ENCODE measurements at places on chromosomes 5 and 9.

DNA sequence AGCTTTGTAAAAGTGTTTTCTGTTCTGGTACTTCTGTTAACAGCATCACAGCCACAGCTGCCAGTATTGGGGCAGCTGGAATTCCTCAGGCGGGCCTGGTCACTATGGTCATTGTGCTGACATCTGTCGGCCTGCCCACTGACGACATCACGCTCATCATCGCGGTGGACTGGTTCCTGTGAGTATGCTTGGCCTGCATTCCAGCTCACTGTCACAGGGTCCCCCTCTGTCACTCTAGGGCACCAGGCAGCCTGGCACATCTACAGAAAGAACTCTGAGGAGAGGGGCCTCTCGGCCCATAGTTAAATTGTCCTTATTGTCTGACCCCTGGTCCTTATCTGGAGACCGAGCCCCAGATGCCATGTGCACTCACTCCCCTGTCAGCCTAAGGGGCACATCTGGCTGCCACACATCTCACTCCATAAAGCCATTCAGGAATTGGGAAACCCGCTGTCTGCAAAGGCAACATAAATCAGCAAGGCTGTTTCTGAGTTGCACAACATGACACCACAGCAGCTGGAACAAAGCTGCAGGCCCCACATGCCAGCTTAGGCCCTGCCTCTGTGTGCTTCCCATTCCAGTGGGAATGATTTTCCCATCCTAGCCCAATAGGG is 77.5 kb downstream of the SLC1A3 start:
- peak; percentile 68 for DNase-seq

- no peak for DNase-seq
Measured at GRCh38 chr5:76807296-76807695, 11.5 kb upstream of the F2RL1 start.

DNA sequence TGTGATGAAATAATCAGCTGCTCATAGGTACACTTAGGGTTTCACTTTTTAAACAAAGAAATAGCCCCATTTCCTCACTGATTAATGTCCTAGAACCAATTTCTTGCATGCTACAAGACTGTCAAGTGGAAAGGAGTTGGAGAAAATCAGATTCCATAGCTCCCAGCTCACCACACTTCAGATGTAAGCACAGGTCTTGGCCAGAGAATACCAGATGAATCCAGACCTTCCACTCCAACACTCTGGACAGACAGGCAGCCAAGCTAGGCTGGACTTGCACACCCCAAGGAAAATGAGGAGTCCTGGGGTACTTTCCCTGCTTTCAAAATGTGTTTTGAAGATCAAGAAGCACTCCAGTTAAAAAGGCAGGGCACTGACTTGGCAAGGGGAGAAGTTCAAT is 68.5 kb downstream of the KLHL3 start:
- no peak for DNase-seq

GRCh38 chr9:136629879-136630661 is 32.6 kb upstream of the EGFL7 start:
- no peak for DNase-seq

DNA sequence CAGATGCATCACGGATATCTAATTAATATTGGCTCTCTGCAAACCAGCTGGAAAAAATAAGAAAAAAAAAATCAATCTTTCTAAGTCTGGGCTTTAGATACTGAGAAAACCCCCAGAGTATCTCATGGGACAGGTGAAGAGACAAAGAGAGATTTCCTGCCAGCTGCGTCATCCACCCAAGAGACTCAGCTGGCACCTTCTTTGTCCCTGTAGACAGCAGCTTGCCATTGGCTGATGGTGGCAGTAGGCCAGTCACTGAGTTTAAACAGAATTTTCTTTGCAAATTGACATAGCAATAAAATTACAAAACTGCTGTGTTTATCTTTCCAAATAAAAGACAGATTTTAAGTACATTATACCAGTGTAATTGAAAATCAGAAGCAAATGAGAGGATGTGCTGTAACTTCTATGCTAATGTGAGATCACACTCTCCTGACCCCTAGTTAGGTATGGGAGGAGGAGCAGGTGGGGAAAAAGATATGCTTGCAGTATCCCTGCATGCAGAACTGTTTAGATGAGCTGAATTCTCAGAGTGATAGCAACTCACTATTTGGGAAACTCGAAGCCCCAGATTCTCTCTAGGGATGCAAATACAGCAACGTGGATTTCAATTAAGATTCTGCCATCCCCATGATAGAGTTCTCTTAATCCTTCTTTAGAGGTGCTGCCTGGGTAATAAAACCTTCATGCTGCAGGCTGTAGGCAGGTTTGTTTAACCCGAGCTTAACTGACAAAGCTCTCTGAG is 72.2 kb downstream of the NMUR2 start:
- no peak for DNase-seq

DNA sequence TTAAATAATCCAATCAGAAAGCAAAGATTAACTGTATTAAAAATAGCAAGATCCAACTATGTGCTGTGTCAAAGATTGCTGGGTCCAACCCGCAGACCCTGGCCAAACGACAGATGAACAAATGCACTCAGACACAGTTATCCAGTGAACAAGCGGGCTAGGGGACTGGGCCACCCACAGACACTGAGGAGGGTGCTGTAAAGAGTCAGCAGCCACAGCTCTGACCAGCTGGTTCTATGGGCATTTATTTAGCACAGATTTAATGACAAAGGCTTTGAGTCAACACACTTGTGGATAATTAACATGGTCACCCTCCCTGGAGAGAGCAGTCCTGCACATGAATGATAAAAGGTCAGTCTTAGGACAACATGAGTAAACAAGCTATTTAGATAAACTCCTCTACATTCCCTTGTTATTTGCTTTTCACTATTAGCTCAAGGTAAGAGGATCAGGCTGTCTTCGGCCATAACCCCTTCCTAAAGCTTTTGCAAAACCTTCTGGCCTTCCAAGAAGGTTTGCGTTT is 424.9 kb downstream of the HINT1 start:
- no peak for DNase-seq

- no peak for DNase-seq
Measured at GRCh38 chr5:73673161-73673591, 47.2 kb downstream of the ARHGEF28 start.

DNA sequence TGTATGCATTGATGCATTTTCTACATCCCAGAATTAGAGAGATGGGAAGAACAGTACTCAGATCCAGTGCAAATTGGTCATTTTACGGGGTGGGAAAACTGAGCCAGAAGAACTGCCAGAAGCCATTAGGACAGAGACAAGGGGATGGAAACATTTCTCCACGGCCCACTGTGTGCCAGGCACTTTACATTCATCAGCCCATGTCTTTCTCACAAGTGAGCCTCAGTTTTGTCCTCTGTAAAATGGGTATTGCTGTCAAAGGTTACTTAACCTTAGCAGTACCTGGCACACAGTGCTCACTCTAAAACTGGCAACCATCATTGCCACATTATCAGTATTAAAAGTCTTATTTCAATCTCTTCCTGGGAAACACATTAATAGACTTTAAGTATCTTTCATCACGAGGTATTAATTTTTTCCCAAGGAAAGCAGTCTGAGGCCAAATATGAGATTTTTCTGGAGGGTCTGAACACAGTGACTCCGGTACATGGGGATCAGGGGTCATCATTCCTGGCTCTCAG is 5.2 kb downstream of the DUSP1 start:
- DNase-seq: no peak

DNA sequence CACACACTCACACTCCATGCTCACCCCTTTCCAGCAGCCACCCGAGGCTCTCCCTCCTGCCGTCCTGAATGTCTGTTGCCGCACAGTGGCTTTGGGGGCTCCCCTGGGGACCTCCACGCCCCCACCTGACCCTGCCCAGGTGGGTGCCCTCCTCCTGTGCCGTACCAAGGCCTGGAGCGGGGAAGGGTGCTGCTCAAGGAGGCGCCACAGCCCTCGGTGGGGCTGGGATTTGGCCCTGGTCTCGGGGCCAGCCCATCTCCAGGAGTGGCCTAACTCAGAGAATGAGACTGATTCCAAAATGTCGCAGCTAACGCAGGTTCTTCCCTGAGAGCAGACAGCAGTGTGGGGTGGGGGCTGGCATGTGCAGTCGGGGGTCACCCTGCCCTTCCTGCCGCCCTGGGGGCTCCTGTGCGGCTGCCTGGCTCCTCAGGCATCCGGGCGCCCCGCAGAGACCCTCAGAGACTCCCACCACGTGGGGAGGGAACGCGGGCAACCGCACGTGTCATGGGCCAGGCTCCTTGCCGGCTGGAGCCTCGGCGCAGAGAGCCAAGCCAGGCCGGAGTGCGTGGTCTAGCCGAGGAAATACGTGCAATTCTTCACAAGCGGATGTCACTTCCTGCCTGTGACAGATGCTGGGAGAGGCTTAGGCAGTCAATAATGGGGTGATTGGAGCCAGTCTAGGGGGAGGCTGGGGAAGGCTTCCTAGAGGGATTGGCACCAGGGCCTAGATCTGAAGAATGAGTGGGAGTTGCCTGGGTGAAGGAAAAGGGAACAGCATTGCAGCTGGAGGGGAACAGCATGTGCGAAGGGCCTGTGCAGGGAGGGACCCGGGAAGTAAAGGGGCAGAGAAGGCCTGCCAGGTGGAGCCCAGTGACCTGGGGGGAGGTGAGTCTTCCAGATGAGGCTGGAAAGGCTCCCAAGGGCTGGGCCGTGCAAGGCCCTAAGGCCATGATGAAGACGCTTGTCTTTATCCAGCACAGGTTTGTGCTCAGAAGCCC is 44.1 kb downstream of the C9orf50 start:
- no peak for DNase-seq

- DNase-seq: no peak
Measured at GRCh38 chr5:11733185-11733839, 170.9 kb downstream of the CTNND2 start.

GRCh38 chr5:103393101-103393754 is 134.7 kb downstream of the MACIR start:
- no peak for DNase-seq

DNA sequence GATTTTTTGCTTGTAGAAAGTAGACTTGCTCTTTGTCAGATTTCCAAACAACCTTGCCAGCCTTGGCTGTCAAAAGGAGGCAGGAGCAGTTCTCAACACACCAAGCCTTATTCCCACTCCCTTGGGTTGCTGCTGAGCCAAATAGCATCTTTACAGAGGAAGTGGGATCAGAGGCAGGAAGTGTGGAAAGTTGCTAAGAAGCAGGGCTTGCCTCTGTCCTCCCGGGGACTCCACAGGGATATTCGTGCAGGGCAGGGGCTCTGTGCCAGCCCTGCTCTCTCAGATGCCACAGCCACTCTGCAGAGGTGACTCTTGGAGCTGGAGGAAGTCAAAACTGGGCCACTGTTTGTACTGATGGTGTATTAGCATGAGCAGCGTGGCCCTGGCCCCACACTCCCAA is 24.3 kb downstream of the PTPDC1 start:
- DNase-seq: no peak

GRCh38 chr9:136191099-136191959 is 13.6 kb downstream of the LHX3 start:
- no peak for DNase-seq

DNA sequence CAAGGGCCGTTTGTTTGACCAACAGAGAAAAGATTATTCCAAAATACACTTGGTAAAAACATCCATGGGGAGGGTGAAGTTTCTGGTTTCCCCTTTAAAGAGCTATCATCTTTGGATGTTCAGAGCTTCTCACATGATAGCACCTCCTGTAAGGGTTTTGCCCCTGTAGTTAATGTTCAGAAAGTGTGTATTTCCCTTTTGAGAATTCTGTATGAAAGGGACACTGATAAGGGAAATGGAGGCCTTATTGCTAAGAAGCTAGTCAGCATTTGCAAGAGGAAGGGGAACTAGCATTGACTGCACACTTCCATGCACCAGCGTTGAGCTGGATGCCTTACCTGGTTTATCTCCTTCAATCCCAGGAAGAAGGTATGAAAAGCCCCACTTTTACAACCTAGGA is 31.5 kb upstream of the C5orf58 start:
- no peak for DNase-seq

GRCh38 chr9:95167998-95168397 is 149.5 kb downstream of the FANCC start:
- DNase-seq: no peak

DNA sequence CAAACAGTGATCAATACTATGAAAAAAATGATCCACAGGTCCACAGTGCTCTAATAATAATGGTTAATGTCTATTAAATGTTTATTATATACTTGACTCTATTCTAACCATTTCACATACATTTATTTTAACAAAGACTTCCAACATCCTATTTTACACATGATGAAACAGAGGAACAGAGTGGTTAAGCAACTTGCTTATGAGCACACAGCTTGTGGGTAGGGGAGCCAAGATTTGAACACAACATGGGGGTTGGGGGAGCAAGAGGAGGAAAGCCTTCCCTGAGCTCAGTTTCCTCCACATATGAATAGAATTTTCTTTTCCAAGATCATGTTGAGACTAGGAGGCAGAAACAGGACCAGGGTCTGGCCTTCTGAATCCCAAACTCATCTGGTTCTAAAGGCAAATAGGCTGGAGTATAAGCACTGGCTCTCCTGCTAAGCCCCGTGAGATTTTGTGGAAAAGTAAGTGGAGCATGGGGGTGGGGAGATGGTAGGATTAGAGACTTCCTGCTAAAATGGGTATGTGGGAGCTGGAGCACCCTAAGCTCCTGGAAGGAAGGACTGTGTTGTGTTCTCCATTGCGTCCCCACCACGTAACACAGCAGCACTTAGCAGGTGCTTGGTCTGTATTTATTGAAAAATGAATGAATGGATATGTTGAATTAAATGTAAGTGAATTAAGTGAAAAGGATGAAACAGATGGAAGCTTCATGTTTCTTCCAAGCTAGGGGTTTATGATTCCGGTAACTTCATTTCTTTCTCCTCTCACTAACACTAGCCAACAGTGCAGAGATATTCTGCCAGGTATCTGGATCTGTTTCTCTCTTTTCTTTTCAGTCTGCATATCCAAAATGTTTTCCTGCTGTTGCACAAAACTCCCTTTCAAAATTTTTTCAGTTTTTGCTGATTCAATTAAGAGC is 26.9 kb upstream of the GALNT10 start:
- no peak for DNase-seq

DNA sequence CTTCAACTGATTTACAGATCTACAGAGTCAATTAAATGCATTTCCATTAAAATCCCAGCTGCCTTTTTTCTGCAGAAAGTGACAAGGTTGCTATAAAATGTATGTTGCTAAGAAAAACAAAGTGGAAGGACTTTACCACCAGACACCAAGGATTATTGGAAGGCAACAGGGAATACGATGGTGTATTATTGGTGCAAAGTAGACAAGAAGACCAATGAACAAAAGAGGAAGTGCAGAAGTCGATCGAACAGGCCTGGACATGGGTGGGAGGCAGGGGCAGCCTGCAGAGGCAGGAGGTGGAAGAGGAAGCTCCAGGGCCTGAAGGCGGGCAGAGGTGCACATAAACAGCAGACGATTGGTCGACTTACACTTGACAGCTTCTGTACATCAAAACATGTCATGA is 10.6 kb upstream of the SLC6A19 start:
- no peak for DNase-seq

DNA sequence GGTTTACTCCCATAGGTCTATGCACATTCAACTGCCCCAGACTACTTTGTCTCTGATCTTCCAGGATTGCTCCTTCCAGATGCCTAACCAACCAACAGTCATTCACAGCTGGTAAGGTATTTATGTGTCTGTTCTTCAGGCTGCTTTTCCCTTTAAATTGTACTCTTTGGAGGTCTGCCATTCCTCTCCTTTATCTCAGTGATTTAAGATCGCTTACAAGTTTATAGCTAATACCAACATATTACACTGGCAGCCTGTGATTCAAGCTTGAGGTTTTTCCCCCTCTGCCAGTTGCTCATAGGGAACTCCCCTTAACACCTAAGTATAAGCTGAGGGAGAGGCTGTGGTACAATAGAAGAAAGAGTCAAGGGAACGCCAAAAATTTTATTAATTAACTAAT is 711.7 kb upstream of the EDIL3 start:
- DNase-seq: no peak

Measured in hippocampal formation (tissue), 2 donors.